Posterior vena cava (tissue), 2 donors: ENCODE measurements at places on chromosomes 11 and 22. TPM values are rescaled to one million over a fixed set of nuclear protein-coding genes. Genes with fewer than 3 reads are reported as not detected.

FREY1 gene
- total RNA-seq = 0.57 TPM

DNA sequence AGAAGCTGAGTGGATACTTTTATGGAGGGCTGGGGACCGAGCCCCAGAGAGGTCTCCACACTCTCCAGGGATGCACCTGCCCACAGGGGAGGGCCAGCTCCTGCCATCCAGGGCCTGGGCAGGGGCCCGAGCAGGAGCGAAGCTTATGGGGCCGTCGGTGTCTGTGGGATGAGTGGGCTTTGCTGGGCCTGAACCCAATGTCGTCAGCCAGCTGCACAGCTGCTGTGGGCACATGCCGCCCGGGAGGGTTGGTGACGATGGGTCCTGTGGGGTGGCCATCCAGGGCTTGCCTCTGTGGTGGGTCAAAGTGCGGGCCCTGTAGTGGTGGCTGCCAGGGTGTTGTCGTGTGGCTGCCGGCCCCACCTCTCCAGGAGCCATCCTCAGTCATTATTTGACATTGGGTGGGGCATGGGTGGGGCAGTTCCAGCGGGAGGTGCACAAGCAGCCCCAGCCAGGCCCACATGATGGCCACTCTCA, 447.1 kb downstream of the TBC1D22A start:
- peak; percentile 76 for DNase-seq

OVOL1 gene
- not detected for total RNA-seq

ARFGAP3 gene
- 53.0 TPM for total RNA-seq

- no peak for DNase-seq
Observed at GRCh38 chr11:111334532-111335502, 36.5 kb downstream of the POU2AF3 start.

- DNase-seq = no peak
Observed at GRCh38 chr11:95175818-95176380, 55.1 kb downstream of the SESN3 start.

NRGN gene
- 5.1 TPM for total RNA-seq

GAL3ST1 gene
- total RNA-seq = 2.5 TPM

DNA sequence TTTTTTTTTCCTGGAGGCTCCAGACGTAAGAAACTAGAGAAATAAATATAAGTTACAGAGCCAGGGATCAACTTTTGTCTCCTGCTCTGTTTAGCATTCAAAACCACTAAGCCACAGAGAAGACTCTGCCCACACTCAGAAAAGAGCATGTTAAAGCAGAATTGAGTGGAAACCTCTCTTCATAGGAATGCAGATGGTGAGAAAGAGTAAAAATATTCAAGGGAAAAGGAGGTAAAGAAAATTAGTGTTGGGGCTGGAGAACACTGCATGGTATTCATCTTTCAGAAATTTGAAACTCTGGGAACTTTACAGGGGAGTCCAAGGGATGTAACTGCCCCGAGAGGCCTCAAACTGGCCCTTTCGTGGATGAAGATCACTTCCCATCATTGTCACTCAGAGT, 65.1 kb downstream of the CLMP start:
- no peak for DNase-seq

TRIM48 gene
- total RNA-seq = not detected

DNA sequence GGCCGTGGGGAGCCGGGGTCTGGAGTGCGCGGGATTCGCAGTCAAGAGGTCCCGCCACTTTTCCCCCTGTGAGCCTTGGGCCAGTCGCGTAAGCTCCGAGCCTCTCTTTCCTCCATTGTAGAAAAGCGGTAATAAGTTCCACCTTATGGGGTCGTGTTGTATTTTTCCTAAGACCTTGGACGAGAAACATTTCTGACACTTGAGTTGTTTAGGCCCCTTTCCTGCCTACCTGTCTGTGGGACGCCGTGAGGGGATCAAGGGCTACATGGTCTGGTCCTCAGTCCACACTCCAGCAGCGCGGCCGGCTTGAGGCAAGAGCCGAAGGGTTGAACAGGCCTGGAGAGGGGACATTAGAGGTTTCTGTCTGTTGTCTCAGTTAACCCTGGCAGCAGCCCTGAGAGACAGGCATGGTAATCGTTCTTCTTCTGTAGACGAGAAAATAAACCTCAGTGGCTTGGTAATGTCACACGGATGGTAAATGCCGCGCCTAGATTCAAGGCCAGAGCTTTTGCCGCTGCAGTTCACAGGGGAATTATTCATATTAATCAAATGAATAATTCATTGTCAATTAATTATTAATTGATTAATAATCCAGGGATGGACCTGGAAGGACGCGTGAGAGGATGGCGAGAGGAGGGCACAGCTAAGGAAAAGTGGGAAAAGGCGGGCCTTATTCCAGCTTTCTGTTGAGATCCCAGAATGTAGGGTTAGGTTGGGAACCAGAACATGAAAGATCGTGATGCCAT, 545 bp downstream of the FEN1 start:
- DNase-seq = no peak

GRCh38 chr11:11477695-11478420, 124.8 kb upstream of the CSNK2A3 start:
- DNase-seq = no peak

DNA sequence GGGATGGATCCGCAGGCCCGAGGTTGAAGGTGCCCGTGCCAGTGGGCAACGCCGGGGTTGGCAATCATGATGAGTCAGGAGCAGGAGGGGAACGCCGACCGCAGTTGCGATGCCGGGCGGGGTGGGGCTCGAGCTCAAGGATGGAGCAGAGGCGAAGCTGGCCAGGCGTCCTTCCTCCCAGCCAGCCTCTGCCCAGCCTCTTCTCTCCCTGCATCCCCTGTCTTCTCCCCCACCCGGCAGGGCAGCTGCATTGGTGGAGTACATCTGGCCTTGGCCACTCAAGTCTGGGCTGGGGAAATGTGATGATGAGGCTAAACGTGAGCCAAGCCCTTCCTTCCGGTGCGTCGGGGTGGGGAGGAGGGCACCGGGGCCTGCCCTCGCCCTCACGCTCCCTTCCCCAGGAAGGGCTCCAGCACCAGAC, 3.9 kb downstream of the IFITM10 start:
- DNase-seq = peak; percentile 87

MS4A14 gene
- 2.2 TPM for total RNA-seq

DNA sequence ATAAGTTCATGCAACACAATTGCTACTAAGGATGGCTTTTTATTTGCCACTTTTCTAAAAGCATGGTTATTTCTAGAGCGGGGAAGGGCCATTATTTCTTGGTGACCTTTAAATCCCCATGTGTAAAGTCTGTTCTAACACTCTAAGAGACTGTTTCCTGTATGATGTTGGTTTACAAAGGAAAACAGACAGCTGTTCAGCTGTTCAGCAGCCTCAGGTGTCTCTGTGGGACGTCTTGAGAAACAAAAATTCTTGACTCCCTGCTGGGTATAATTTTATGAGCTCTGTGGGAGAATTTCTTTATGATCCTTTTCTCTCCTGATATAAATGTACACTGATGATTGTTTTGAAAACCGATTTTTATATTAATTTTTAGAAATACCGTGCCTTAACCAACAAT, 13.9 kb downstream of the MUC15 start:
- no peak for DNase-seq

GRCh38 chr22:49077036-49077393, 750.7 kb downstream of the BRD1 start:
- peak; percentile 52 for DNase-seq

- peak; percentile 80 for DNase-seq
Observed at GRCh38 chr11:83070731-83071566, 748 bp downstream of the RAB30 start.

- DNase-seq = no peak
Observed at GRCh38 chr22:33707581-33707980, 212.7 kb downstream of the LARGE1 start.

DNA sequence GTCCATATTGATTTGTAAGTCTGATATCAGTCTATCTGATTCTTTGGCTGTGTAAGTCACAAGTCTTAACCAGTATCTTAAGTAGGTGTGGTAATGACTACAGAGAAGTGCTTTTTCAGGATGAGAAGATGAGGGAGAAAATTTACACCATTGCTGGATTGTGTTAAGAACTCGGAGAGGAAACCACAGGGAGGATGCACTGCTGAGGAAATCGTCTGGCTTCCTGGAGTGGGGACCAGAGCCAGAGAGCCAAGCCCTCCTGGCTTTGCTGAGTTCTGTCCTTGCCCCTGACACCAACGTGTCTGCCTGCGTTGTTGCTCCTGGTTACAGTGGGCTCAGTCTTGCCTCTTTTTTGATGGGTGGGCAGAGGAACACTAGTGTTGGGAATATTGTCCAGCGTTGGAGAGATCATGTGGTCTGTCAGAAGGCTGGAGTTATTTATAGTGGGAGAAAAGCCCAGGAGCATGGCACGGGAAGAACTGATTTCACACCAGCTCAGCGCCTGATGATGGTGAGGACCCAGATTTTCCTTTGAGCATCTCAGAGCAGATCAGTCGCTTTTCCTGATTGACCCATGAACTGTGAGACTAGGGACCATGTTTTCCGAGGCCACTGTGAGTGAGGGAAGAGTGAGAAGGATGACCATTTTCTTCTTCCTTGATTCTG, 29.6 kb downstream of the MARK2 start:
- DNase-seq = peak; percentile 31

- no peak for DNase-seq
Observed at GRCh38 chr11:34468209-34468841, 29.6 kb downstream of the CAT start.

- no peak for DNase-seq
Observed at GRCh38 chr11:7844521-7844920, 47.8 kb upstream of the OR5P2 start.

- no peak for DNase-seq
Observed at GRCh38 chr11:12238420-12238819, 128.0 kb downstream of the MICAL2 start.

GRCh38 chr22:46250783-46251125, 661 bp upstream of the CDPF1 start:
- DNase-seq = no peak

FAM180B gene
- 7.2 TPM for total RNA-seq

LRRC32 gene
- 142 TPM for total RNA-seq

TEX54 gene
- total RNA-seq = not detected

- no peak for DNase-seq
Observed at GRCh38 chr11:111454561-111455192, 57.5 kb downstream of the BTG4 start.

GRCh38 chr11:71500601-71501021, 26.5 kb upstream of the KRTAP5-7 start:
- peak; percentile 44 for DNase-seq

GRCh38 chr11:119307219-119307618, 9.7 kb downstream of the MCAM start:
- no peak for DNase-seq

DNA sequence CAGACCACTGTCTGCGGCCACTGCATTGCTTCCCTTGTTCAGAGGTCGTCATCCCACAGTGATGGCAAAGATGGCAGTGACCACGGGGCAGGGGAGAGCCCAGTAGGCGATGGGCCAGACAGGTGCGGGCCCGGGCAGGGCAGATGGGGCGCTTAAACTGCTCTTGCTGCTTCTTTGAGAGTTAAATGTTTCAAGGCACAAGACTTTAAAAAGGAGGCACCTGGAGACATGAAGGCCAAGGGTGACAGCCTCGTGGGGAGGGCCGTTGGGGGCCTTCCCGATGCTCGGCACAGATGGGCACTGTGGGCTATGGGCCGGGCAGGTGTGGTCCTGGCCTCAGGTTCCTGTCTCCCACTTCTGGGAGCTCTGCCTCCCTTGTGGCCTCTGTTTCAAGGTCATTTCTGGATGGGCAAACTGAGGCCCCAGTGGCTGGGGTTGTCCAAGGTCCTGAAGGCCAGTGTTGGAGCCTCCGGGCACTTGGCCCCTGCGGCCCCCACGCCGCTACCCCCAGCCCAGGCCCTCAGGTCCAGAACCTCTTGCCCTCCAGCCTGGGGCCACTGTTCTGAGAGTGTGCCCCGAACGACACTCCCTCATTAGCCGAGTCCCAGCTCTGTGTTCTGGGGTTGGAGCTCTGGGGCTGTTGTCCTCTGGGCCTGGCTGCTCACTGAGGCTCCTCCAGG, 16.9 kb upstream of the CCDC188 start:
- no peak for DNase-seq

DNA sequence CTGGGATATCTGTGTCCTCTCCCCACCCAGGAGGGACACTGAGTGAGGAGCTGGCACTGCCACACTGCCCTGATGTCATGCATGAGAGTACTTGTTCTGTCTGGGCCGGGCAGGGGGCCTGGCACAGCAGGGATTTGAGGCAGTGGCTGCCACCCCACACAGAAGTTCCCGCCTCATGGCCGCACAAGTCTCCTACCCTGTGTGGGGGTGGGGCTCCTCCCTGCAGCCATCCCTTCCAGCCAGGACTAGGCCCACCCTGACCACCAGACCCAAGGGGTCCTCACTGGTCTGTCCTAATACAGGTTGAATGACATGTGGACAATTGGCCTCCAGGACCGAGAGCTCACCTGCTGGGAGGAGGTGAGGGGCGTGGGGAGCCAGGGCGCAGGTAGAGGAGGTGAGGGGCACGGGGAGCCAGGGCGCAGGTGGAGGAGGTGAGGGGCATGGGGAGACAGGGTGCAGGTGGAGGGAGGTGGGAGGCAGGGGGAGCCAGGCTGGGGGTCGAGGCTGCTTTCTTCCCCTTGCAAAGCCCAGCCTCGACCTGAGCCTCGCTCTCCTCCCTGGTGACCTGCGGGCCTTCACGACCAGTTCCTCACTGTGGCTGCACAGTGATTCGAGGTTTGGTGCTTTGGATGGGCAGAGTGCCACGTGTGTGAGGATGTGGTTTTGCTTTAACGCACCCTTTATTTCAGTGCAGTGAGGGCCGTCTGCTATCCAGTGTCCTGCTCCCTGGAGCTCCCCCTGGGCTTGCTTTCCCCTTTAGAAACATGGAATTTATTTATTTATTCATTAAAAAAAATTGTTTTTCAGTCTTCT, 7.4 kb downstream of the LZTR1 start:
- no peak for DNase-seq

TTC36 gene
- total RNA-seq = not detected

PHRF1 gene
- total RNA-seq = 18.3 TPM

- DNase-seq = no peak
Observed at GRCh38 chr22:38109371-38110001, 998 bp downstream of the BAIAP2L2 start.

SOX10 gene
- 1.6 TPM for total RNA-seq

LRRC4C gene
- 0.48 TPM for total RNA-seq
